ENCODE measurements at places on chromosomes 1 and 21.

GRCh38 chr1:117632269-117633067 is 26.6 kb downstream of the TENT5C start:
- DNase-seq, result no peak

- DNase-seq, result no peak
Measured at GRCh38 chr1:25727635-25728286, 72.2 kb upstream of the SELENON start.

GRCh38 chr1:168636642-168637111 is 60.3 kb downstream of the XCL1 start:
- no peak for DNase-seq

DNA sequence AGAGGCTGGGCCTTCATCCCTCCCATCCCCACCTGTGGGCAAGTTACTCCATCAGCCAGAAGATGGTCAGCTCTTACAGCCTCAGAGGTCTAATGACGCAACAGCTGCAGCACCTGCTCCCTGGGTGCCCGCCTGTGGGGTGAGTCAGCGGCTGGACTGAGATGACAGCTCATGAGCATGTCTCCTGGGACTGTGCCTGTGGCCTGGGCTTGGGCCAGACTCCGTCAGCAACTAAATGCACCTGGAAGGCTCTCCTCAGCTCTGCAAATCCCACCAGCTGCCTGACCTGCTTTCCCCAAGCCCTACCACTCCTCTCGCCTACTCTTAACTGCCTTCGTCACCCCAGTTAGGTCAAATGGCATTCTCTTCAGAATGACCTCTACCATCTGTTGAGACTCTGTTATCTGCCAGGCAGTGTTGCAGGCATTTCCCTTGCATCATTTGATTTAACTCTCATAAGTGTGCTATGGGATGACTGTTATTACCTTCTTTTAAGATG is 47.7 kb downstream of the ETS2 start:
- no peak for DNase-seq

- no peak for DNase-seq
Measured at GRCh38 chr1:49364676-49365075, 588.0 kb upstream of the BEND5 start.

GRCh38 chr1:38919130-38919529 is 22.5 kb downstream of the RHBDL2 start:
- DNase-seq, result no peak

DNA sequence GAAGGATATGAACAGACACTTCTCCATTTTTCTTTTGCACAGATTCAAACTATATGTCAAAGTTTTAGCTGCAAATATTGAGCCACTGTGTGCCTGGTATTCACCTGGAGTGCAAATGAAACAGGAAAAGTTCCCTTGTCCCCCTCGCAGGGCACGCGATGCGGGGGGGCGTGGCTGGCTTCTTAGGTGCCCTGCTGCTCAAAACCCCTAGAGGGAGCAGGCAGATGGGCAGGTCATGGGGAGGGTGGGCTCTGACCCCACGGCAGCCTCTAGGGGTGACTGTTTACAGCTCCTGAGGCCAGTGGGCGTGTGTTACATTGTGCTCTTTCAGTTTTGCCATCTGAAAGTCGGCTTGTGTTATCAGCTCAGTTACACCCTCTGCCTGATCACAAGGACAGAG is 931.2 kb upstream of the B3GALT2 start:
- no peak for DNase-seq

Measured in stimulated activated CD4-positive, alpha-beta T cell treated with anti-CD3 and anti-CD28 coated beads, Interleukin-4, amount 100 ng/mL, for 4 hours (primary cell).